T-helper 17 cell (primary cell): ENCODE measurements at places on chromosomes 3 and 15.

DNA sequence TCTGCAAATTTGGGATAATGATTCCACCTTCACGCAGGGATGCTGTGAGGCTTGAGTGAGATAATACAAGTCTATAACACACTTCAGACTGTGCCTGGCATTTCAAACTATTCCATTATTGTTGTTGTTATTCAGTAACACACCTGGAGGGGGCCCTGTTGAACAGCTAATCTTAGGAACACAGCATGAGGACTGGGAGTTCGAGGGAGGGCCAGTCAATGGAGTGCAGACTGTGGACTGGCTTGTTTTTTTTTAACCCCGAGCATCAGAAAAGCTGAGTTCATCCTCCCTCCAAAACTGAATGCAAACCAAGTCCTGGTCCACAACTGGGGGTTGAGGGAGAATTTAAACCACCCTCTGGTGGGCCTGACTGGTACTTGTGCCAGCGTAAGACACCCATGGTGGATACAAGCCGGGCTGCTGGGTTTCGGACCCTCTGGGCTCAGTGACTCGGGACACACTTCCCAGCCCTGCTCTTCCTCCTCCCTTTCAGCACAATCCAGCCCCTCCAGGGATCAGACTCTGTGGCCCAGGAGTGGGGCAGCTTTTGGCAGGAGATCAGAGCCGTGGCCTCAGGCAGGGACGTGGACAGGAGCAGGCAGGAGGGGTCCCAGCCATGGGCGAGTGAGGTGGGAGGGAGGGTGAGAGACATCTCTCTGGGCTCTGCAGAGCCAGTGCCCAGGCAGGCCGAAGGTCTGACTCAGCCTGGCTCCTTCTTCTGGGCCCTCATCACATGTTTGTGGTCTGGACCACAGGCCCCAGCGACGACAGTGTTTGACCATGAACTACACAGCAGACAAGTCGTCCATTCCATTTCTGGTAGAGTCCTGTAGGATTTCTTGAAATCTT, 36.3 kb upstream of the MEX3B start:
- no peak for DNase-seq

DNA sequence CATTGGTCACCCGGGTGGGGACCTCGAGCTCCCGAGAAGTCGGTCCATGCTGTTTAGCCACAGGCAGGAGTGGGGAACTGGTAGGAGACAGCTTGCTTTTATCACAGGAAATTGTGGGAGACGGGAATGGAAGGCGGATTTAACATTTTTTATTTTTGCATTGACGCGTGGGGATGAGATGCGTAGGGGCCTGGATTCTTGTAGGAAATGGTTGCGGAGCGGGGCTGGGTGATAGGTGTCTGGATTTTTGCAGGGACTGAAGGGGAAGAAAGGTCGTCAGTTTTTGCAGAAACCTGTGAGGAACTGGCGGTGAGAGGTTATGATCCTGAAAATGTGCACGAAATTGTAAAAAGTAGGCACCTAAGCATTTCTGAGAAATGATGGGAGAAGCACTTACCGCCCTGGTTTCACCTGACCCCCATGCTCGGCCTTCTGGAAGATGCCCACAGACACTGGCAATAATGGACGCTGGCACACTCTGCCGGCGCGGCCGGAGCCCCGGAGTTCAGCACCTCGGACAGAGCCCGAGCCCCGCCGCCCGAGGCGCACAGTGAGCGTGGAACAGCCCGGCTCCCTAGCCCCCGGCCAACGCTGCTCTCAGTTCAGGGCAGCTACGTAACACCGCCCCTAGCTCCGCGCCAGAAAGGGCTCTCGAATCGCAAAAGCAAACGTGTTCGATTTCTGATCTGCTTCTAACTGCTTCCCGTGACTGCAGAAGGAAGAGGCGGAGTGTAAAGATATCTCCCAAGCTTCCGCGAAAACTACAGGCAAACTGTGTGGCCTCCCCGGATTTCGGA, 928 bp downstream of the ANKRD34C start:
- DNase-seq = no peak

DNA sequence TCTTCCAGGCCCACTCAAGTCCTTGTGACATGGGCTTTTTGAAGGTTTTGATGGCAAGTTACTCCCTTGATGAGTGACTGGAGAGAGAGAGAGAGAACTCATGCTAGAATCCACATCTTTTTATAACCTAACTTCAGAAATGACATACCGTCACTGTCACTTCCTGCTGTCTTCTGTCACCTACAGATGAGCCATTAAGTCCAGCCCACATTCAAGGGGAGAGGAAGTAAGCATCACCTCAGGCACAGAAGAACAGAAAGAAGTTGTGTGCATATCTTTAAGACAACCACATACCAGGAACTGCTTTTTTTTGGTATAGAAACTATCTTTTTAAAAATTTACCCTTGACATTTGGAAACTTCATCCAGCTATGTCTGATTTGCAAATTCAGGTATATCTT, 16.6 kb upstream of the TXNRD3 start:
- DNase-seq = no peak

DNA sequence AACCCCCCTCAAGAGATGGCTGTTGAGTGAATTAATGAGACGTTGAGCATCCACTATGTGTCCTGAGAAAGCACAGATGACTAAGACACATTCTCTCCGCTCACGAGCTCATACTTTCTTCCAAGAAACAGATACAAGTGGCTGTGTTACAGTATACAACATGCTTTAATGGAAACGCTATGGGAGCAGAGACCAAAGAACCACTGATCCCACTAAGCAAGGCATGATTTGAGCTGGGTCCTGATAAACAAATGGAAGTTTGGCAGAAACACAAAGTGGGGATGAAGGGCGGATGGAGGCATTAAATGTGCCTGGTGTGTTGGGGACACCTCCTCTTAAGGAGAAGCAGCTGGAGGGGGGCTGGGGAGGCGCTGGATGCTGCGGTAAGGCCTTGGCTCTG, 129.4 kb downstream of the UACA start:
- no peak for DNase-seq

- DNase-seq = no peak
These were observed 9.0 kb upstream of the THRB start for GRCh38 chr3:24503616-24504113.

DNA sequence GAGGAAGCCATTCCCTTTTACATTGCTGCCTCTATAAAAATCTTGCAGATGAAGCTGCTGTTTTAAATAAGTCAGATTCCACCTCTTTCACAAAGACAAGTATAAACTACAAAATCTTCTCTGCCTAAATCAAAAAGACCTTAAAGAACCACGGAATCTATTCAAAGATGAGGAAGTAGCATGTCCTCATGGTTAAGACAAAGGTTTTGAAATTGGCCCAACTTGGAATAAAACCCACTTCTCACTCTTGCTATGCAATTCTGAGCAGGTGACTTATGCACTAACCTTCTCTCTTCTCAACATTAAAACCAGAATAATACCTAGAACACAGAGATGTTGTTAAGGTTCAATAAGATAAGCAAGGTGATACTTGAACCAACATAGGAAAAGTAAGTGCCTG, 97.6 kb downstream of the FOXP1 start:
- DNase-seq = no peak

GRCh38 chr3:126261037-126261436, 80.7 kb upstream of the ALDH1L1 start:
- no peak for DNase-seq

DNA sequence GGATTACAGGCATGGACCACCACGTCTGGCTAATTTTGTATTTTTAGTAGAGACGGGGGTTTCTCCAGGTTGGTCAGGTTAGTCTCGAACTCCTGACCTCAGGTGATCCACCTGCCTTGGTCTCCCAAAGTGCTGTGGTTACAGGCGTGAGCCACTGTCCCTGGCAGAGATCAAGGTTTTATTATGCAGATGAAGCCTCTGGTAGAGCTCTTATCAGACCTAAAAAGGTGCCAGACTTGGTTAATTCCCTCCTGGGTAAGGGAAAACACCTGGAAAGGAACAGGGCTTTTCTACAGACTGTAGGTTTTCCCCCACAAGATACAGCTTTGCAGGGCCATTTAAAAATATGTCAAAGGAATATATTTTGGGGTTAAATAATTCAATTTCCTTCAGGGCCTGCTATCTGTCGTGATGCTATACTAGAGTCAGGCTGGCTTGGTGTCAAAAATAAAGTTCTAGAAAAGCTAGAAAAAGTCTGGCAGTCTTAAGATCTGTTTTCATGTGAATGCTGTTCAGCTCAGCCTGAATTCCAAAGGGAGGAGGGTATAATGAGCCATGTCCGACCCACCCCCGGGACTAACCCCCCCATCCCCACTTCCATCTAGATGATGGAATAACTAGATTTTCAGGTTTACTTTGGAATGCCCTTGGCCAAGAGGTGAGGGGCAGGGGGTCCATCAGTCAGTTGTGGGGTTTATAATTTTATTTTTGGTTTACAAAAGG, 1.9 kb upstream of the BLOC1S6 start:
- no peak for DNase-seq

DNA sequence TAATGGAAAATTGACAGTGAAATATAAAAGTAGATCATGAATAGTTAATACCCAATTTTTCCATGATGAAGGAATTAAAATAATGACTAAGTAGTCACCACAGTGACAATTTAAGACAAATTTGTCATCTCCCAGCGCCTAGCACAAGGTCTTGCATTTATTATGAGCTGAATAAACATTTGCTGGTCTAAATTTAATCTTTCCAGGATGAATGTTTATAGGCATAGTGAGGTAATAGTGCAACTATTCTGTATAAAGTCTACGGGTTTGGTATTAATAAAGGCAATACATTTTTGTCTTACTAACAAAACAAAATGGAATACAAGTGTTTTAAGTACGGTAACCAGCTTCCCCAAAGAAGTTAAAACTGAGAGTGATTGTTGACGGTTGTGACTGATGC, 209.3 kb downstream of the CD47 start:
- no peak for DNase-seq

DNA sequence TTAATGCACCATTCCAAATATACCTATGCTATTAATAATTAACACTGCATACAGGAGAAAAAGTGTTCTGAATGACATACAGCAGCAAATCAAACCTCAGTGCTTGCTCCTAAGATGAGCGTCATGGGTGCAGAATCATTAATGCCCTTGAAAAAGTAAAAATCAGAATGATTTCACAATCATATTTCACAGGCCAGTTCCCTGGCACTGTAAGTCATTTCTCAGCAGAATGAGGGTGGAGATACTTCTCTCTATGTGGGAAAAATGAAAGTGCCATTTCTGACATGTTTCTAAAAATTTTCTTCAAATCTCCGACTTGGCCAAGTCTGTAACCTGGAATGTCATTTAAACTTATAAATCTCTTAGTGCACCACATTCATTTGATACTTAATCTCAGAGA, 549.8 kb upstream of the AGTR1 start:
- no peak for DNase-seq

DNA sequence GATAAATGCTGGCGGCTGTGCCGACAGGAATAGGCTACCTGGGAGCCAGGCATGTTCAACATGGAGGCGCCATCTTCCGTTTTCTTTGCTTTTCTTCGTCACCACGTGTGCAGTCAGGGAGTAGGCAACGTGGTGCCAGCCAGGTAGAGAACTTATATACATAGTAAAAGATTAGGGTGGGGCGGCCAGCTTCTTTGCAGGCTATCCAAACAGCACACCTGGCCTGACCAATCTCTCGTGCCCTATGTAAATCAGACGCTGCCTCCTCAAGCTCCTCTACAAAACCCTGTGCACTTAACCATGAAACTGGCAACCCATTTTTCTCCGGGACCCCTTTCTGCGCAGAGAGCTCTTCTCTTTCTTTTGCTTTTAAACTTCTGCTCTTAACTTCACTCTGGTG, 28.6 kb upstream of the OR5K4 start:
- DNase-seq = no peak

DNA sequence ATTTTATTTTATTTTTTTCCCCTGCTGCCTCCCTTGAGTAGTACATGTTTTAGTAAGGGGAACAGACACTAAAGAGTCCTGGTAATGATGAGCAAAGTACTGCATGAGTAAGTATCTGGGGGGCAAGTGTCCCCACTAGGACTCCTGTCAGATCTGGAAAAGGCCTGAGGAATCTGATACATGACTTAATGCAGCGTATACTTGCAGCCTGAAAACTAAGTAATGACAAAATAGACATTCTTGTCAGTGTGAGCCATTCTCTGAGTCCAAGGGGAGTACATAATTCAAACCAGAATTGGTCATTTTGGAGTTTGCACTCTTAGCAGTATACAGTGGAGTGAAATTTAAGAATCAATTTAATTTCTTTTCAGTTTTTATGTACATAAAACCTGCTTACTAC, 27.5 kb downstream of the NXPE3 start:
- DNase-seq = no peak

DNA sequence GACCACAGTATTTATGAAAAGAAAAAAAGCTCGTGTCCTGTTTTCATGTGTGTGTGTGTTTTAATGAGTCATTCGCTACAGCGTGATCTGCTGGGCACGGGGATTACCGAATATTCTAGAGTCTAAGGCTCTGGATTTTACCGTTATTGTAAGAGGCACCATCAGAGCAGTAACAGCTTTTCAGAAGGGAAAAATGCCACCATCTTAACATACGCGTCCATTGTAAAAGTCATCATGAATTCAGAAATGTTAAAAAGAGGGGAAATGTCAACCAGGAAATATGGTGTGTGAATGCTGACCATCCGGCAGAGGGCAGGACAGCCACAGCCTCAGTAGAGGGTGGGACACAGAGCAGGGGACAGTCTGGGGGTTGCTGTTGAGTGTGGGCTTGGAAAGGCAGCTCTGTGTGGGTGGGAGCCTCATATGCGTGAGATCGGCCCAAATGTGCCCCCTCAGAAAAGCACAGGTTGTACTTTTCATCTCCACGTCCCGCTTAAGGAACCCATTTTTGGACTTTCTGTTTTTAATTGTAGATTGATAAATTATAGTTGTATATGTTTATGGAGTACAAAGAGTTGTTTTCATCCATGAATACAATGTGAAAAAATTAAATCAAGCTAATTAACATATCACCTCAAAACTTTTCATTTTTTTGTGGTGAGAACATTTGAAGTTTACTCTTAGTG, 69.6 kb downstream of the ASB7 start:
- no peak for DNase-seq

DNA sequence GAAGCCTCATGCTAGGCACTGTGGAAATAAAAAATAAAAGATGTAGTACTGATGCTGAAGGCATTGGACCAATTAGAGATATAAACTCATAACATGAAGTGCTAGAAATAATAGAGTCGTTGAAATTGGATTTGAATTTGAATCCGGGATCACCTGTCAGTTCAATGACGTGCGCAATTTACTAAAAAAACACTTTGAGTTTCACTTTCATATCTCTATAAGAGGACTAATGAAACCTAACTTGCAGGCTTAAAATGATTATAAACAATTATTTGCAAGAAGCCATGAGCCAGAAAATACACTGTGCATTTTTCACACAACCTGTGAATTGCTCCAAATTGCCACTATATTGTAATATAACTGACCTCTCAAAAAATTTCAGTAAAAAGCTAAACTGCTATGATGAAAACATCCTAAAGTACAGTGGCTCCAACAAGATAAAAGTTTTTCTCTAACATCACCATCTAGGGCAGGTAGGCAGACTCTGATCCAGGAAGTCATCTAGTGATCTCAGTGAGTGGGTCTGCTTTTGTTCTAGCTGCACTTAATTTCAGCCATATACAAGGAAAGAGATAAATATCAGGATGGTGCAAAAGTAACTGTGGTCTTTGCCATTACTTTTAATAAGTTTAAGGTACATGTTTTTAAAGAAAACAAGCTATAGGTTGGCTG, 440.2 kb downstream of the CNTN6 start:
- DNase-seq = no peak
